ENCODE measurements at places on chromosomes 5 and 9.

DNA sequence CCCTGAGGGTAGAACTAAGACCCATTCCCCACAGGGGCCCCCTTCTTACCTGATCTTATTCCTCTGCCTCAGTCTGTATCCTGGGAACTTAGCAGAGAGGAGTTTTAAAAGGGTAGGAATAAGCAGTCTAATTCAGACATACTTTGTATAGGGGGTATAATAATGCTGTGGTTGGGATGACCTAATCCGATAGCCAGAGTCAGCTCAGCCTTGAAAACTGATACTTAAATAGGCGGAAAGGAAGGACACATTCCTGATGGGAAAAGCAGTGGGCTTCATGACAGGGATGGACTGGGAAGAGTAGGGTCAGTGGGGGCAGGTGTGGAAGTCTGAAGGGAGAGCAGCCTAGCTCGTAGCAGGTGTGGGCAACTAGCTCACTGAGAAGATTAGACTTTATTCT, 52.2 kb upstream of the TESK1 start:
- no peak for DNase-seq

DNA sequence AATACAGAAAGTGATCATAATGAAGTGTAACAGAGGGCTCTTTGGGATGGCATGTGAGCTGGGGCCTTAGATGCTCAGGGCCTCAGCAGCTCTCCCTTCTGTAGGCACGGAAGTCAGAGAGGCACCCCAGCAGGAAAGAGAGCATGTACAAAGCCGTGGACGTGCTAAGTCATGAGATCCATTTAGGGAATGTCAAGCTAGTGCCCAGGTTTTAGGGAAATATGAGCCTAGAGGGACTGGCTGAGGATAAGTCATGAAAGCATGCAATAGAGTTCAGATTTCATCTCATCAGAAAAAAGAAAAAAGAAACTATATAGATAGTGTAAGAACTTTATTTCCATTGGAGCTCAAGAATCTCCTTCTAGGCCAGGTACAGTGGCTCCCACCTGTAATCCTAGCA, 379.5 kb upstream of the KLF4 start:
- DNase-seq = no peak

DNA sequence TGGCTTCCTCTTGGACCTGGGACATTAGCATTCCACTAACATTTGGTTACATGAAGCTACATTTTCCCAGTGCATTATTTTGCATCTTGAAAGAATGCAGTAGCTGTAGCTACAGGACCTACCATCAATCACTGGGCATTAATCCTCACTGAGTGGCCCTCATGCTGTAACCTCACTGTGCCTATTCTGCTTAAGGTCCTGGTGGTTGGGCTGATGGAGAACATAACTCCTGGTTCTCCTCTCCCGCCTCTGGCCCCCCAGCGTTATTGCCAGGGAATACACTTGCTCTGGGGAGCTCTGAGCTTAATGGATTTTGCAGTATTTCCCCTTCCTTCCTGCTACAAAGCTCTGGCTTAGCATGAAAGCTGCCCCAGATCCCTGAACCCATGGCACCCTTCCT, 111.5 kb upstream of the EQTN start:
- no peak for DNase-seq

- DNase-seq = no peak
These were observed 227.8 kb downstream of the ICE1 start for GRCh38 chr5:5650242-5650641.

- no peak for DNase-seq
These were observed 85.0 kb downstream of the PRRT1B start for GRCh38 chr9:131630205-131630831.

DNA sequence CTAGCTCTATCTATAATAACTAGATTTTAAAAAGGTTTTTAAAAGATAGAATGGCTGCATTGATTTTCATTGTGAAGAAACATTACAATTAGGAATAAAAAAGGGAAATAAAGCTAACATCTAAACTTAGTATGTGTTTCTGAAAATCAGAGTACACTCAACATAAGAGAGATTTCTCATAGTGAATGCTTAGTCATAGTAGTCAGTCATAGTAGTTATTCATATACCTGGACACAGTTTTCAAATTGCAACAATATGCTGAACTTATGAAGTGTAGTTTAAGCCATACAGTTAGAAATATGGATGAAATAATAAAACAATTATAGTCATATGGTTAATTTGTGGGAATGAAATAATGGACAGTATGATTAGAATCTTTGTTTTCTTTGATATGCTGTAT, 273.0 kb upstream of the CTNND2 start:
- DNase-seq = no peak
